ENCODE measurements at places on chromosomes 7 and 10.

DNA sequence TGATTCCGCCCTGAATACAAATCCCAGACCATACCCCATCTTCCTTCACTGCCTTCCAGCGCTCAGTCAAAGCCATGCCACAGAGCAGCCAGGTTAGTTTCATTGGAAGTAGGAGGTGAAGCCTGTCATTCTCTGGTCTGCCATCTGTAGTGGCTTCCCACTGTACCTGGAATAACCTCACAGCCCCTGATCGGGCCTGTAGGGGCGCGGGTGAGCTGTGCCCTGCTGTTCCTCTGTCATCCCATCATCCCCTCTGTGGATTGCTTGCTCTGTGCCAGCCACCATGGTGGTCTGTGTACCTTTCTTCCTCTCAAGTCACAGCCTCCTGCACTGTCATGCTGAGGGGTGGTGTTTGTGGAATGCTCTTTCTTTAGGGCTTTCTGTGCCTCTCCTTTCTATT is 155.1 kb downstream of the ZNF22 start:
- no peak for DNase-seq

DNA sequence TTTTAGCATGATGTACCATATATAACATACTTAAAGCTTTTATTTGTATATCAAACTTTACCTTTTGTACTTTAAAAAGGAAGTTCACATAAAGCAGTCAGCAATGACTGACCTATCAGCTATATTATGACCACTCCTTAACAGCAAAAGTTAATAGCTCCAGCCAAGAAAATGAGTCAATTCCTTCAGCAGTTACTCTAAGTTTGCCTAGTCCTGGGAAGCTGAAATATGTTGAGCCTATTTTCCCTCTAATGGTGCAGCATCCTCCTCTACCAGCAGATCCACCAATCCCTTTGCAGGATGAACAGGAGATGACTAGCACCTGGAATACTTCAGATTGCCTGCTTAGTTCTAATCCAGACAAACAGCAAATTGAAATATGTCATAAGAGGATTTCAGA is 64.2 kb downstream of the CUL2 start:
- DNase-seq = peak; percentile 43

DNA sequence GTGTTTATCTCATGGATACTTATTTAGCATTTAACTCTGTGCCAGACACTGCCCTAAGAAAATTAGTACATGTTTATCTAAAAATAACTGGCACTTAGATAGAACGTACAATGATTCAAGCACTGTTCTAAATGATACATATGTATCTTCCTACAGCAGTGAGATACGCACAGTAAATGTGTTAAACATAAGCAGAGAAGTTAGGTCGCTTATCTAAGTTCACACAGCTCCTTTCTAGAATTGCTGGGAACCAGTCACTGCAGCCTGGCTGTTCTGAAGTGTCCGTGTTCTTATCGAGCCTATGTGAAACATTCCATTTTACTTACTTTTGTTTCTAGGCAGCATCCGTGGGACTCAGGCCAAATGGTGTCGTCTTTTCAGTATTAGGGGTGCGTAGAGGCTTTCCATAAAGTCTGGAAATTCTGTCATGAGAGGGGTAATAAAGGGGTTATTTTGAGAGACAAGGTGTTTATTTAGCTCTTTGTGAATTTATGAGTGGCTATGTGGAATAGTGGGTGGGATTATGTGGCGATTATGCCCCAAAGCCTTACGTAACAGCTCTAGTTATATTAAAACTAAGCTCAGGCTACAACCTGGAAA is 186.9 kb downstream of the SND1 start:
- no peak for DNase-seq

- DNase-seq = no peak
Measured at GRCh38 chr7:137316648-137317353, 26.7 kb downstream of the PTN start.

DNA sequence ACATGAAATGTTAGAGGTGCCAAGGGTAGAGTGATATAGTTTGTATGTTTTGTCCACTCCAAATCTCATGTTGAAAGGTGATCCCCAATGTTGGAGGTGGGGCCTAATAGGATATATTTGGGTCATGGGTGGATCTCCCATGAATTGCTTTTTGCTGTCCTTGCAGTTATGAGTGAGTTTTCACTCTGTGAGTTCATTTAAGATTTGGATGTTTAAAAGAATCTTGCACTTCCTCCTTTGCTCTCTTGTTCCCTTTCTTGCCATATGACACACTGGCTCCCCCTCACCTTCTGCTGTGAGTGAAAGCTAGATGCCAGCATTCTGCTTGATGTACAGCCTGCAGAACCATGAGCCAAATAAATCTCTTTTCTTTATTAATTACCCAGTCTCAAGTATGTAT is 269.2 kb downstream of the ZWINT start:
- DNase-seq = no peak

- DNase-seq = no peak
Measured at GRCh38 chr7:33067921-33068320, 5.3 kb upstream of the NT5C3A start.

DNA sequence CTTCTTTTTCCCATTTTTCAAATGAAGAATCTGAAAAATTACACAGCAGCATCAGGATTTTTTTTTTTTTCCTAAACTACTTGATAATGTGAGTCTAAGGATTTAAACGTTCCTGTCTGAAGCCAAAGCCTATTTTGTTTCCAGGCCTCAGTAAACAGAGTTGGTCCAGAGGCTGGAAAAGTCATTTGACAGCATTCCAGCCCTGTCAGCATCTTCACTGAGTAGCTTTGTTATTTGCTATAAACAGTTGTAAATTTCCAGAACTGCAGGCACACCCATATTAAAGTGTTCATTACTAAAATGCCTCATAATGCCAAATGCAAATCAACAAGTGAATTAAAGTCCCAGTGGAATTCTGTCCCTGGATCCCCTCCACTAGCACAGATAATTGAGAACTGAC is 35.5 kb upstream of the KMT2E start:
- no peak for DNase-seq

DNA sequence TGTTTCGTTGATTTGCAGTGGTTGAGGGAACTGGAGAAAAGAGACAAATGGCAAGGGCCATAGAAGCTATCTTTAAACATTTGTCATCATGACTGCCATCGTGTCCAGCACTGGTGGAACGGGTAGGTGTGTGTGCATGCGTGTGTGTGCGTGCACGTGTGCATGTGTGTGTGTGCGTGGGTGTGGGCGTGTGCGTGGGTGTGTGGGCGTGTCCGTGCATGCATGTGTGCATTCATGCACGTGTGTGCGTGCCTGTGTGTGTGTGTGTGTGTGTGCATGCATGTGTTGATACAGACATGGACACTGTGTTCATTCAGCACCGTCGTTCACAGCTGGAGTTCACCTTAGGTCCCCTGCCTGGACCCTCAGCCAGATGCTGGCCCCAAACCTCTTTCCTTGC is 38.1 kb upstream of the AP5Z1 start:
- DNase-seq = no peak

DNA sequence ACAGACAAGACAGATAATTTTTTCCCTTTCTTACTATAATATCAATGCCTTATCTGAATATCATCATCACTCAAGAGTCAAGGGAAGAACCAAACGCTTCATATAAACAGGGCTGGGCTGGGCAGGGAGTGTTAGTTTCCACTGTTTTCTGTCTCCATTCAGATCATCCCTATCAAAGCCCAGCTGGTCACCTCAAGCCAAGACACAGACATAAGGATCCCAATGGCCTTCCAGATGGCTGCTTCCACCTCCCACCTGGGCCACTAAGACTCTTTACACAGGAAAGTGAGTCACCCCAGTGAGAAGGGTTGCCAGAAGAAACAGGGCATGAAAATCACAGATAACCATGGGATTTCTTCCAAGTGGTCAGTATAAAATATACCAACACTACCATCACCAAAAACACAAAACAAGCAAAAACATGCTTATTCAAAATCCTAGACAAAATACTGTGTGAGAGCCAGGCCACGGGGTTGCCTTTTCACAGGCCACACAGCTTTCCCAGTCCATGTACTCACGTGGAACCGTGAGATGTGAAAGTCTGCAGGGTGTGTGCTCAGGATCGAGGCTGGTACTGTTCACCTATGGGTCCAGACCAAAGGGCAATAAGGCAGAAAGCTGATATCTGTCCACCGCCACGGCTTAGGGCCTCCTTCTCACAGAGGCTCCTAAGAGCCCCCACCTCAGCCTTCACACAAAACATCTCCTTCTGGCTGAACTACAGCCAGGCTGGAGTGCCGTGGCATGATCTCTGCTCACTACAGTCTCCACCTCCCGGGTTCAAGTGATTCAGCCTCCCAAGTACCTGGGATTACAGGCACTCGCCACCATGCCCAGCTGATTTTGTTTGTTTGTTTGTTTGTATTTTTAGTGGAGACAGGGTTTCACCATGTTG is 5.7 kb downstream of the PRSS1 start:
- DNase-seq = no peak

GRCh38 chr10:22666287-22667092 is 47.9 kb downstream of the PIP4K2A start:
- DNase-seq = no peak

DNA sequence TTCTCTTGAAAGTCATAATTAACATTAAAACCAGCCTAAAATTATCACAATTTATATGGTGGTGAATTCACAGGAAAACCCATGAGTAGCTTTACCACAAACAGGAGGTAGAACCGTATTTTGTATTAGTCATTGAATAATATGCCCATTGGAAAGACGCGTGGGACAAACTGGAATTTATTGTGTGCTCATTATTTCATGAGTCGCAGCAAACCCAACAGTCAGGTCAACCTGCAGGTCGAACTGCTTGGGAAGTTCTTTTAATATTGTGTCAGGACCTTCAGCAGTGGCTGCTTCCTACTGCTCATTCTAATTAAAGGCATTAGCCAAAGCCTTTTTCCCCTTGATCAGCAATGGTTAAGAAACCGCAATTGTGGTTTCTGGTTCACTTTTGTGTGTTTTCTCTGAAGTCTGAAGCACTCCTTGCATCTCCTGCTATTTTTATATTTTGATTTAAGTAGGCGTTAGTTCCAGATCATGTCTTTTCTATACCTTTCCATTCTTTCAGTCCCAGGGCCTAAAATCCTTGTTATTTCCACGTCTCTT is 100.1 kb downstream of the RAB11FIP2 start:
- DNase-seq = no peak

- no peak for DNase-seq
Measured at GRCh38 chr10:103616705-103617601, 123.4 kb downstream of the NEURL1 start.

DNA sequence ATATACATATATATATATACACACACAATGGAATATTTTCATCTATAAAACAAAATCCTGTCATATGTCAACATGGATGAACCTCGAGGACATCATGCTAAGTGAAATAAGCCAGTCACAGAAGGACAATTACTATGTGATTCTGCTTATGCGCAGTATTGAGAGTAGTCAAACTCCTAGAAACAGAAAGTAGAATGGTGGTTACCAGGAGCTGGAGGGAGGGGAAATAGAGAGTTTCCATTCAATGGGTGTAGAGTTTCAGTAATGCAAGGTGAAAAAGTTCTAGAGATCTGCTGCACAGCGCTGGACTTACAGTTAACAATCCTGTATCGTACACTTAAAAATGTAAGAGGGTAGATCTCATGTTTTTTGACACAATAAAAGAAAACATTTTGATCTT is 181.9 kb downstream of the CDCA7L start:
- DNase-seq = no peak

DNA sequence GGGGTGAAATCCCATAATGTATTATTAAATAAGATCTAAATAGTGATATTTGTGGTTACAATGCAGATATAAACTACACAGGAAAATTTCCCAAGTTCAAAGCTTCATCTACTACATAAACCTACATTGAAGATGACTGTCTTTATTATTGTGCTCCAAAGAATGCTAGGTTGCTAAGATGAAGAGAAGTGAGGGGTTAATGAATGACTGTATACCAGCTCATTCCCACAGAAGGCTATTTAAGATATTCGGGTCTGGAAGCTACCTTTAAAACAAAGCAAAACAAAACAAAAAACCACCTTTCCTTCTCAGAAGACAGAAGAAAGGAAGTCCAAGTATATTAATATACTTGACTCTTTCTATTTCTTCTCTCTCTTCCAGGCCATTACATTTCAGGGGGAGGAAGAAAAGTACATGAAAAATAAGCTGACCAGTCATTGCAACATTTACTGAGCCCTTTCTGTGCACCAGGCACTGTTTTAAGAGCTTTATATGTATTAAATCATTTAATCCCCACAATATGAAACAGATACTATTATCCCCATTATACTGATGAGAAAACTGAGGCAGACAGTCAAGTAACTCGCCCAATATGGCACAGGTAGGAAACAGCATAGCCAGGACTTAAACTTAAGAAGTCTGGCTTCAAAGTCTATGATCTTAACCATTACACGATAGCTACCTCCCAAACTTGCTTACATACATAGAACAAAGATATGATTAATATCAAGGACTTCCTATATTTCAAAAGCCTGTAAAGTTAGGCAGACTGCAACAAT is 48.1 kb downstream of the TNPO3 start:
- no peak for DNase-seq

GRCh38 chr10:27052656-27053055 is 47.6 kb downstream of the ANKRD26 start:
- no peak for DNase-seq

DNA sequence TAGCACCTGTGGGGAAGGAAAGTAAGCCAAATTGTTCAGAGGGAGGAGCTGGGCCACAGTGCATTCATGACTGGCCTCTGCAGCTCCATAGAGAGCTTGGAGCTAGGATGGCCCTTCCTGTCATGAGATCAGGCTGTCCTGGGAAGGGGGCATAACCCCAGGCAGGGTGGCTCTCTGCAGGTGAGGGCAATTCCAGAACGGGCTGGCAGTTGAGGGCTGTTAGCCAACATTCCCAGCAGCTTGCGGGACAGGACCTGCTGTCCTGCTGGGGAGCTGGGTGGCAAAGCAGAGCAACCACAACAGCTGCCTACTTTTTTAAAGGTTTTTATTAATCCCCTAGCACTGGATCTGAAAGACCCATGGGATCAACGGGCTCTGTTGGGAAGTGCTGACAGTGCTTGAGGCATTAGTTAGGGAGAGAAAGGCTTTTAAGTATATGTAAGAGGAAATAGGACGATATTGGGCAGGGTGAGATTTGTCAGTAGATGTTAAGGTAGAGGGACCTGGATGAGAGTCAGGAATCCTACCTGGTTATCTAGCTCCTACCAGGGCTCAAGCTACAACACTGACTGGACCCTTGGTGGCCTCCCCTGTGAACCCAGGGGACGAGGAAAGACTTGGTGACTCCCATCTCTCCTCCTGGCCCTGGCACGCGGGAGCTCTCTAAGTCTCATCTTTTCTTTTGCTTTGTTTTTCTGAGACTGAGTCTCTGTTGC is 77.8 kb downstream of the NAMPT start:
- DNase-seq = no peak

GRCh38 chr7:95772298-95772770 is at the start of gene DYNC1I1:
Gene DYNC1I1 (plus strand): TSS chr7:95772554. CDS start chr7:95804730, 32,176 bp downstream.
- peak; percentile 59 for DNase-seq

- DNase-seq = no peak
Measured at GRCh38 chr7:155806096-155806871, 6.0 kb downstream of the SHH start.

GRCh38 chr7:114554781-114555537 is 140.3 kb downstream of the FOXP2 start:
- DNase-seq = peak; percentile 18

- no peak for DNase-seq
Measured at GRCh38 chr10:88147000-88147798, 283.8 kb downstream of the PTEN start.

Measured in RWPE1 (cell line).